Cortex of kidney (tissue), 1 donor: ENCODE measurements at places on chromosomes 7 and 10.

DNA sequence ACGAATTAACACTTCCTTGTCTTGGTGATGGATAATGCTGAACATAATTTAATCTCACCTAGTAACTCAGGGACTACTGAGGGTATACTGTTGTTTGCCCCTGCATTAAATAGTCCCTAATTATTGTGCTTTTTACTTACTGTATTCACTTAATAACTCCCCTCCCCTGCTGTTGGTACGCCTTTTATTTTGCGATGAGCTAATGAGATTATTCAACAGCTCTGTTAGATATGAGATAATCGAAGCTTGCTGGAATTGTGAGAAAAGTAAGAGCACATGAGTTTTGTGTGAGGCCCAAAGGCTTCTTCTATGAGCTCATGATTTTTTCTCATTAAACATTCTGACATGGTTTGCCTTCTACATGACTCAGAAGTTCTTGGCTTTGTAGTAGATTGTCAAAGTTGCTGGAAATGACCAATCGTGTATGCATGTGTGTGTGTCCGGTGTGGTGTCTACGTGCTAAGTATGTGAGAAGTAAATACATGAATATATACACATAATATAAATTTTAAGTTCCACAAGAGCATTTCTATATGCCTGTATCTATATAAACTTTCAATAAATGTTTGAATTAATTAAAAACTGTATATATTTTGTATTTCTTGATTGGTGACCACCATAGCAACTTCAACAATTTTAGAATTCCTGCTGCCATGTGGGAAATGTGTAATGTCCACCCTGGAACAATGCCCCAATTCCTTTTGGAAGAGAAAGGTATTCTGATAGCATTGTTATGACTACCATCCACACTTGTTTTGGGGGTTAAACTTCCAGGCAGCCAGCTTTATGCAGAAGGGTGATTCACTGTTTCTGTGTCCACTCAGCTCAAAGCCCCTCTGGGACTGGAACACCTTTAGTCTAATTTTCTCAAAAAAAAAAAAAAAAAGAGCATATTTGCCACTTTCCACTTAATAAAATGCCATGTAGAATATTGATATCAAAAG lies 106.2 kb downstream of the SAMD9 start:
- no peak for DNase-seq

DNA sequence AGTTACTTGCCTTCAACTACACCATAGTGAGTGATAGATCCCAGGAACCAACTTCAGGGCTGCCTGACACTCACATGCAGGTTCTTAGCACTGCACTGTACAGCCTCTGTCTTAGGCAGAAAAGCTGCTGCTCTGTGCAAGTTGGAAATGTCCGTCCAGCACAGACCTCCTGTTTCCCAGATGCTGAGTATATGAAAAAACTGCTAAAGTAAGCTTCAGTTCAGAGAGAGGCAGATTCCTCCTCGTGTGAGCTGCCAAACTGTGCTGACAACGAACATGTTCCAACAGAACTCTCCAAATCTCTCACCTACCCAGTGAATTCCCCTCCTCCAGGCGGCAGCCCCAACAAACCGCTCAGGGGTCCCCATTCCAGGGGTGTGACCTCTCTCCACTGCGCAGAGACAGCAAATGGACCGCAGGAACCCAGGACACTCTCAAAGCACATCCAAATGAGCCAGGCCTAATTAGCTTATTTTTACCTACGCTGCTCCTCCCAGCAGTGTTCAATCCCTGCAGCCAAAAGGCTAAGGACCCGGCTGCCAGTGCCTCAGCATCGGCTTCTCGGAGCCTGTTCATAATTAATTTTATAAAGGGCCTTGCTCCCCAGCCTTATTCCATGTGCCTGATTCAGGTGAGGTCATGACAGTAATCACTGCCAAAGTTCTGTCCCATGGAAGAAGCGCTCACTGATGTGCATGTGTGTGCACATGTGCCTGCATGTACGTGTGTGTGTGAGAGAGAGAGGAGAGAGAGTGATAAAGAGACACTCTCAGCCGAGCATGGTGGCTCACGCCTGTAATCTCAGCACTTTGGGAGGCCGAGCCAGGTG lies 159.5 kb upstream of the AUTS2 start:
- DNase-seq, result no peak

DNA sequence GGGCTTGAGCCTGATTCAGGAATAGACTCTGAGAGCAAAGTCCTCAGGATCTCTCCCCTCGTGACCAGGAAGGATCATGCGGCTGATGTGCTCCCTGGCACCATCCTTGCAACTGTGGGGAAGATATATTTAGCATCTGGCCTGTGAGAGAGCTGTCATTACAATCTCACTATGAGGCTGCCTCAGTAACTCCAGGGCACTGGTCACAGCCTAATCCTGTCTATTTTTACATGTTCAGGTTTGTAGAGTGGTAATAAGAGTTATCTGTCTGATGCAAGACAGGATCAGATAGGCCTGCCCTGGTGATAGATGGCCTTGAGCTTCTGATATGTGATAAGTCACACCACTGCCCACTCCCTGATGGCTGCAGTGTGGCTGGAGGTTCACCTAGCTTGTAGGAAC lies 50.7 kb downstream of the PPP1R3C start:
- DNase-seq, result no peak

- DNase-seq, result no peak
Measured at GRCh38 chr7:139523199-139523941, at the start of gene CLEC2L. TSS of gene CLEC2L (plus strand) at chr7:139523685. CDS start at chr7:139523928, 243 bp downstream.

DNA sequence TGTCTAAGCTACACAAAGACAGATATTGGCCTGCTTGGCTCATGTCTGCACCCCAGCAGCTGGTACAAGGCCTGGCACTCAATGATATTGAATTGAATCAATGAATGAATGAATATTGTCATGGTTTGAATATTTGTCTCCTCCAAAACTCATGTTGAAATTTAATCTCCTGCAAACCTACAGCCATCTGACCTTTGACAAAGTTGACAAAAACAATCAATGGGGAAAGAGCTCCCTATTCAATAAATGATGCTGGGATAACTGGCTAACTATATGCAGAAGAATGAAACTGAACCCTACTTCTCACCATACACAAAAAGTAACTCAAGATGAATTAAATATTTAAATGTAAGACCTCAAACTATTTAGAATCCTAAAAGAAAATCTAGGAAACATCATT lies 144.7 kb downstream of the CYP26A1 start:
- DNase-seq, result no peak

- DNase-seq, result no peak
Measured at GRCh38 chr10:117743509-117743908, 201.0 kb downstream of the EMX2 start.

DNA sequence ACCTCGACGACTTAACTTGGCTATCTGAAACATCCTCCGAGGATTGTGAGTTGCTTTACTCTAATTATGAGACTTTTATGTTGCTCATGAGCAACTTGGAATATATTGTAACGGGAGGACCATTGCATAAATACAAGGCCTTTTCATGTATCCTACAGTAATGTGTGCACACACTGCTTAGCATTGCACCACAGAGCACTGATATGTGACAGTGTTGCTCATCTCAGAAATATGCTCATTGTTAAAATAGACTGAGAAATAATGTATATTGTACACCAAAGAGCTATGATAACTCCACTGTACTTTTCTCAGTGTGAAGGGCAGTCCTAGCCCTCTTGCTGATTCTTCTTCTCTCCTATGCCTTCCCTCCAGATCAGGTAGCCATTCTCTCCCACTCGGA lies 102.8 kb upstream of the CDK13 start:
- no peak for DNase-seq

DNA sequence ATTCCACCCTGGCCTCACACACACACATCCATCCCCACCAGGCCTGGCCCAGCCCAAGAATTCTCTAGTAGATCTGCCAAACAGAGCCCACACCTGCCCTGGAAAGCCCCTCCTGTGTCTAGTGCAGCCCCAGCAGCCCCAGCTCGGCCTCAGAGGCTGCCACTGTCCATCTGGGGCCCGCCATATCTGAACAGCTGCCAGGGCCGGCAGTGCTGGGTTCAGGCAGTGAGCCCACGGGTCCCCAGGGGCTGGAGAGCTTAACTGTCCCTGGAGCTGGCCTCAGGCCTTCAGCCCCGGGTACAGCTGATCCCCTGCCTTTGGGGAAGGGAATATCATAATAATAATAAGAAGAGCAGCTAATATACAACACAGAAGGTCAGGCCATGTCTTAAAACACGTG lies 574 bp downstream of the MYL10 start:
- no peak for DNase-seq

DNA sequence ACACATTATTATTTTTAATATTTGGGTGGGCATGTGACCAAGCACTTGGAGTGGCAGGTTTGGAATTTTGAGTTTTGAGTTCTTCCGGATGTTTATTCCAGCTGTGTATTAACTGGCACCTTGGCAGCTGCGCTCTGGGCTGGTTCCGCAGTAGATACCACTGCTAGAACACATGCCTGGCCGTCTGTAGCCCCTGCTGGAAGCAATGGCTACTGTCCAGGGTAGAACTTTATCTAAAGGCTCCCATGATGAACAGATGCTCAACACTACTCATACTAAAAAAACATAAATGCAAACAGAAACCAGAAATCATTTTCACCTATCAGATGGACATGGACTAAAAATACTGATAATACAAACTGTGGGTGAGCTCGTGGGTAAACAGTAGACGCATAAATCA lies 19.4 kb upstream of the SH3PXD2A start:
- DNase-seq, result no peak

DNA sequence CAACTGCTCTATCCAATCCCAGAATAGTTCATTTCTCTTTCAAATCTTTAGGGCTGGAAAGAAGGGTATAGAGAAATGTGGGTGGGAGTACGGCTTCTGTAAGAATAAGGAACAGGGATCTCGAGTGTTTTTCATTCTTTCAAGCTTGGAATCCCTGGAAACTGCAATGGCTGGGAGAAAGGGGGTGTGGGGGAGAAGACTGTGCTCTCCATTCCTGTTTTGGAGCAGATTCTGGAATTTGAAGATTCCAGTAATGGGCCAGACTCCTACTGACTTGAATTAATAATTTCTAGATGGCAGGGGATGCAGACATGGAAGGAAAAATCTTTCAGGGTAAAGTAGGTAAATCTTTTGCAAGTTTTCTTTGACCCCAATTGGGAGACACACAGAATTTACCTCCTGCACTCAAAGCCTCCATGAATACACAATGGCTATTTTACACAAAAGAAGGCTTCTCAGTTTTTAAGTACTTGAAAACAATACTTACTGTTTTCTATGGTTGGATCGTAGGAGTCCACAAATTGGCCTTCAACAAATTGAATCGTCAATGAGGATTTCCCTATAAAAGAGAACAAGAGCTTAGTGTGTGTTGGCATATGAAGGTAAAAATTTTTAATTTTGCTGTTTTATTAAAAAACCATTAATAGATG lies 29.1 kb downstream of the RHEB start:
- no peak for DNase-seq

GRCh38 chr10:44618910-44619309 lies 234.0 kb upstream of the CXCL12 start:
- DNase-seq, result no peak

DNA sequence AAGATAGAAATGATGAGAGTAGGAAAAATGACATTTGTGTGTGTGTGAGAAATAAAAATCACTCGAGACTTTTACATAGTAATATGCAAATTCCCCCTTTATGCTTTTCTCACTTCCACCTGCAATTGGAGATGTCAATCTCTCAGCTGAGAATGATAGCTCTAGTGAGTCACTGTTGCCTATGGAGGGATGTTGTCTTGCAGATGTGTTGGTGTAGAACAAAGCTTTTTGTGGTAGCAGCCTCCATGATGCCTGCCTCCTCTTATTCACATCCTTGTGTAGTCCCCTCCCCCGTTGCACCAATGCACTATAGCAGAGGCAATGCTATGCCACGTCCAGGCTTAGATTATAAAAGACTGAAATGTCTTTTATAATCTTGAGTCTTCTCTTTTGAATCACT lies 33.8 kb downstream of the SPAG6 start:
- no peak for DNase-seq

DNA sequence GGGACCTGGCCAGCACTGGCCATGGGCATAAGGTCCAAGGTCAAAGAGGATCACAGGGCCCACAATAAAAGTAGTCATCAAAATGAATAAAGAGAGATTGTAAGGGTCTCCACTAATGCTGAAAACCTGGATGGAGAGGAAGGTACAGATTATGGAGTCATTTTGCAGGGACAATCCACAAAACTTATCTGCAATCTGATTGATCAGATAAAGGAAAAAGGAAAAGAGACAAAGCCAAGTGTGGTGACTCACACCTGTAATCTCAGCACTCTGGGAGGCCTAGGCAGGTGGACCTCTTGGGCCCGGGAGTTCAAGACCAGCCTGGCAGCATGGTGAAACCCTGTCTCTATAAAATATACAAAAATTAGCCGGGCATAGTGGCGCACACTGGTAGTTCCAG lies 174.0 kb downstream of the NPSR1 start:
- DNase-seq, result no peak
